ENCODE measurements at places on chromosomes 1 and 21.
A peak's percentile ranks its signal among the peaks of the same experiment; 100 is the strongest.

DNA sequence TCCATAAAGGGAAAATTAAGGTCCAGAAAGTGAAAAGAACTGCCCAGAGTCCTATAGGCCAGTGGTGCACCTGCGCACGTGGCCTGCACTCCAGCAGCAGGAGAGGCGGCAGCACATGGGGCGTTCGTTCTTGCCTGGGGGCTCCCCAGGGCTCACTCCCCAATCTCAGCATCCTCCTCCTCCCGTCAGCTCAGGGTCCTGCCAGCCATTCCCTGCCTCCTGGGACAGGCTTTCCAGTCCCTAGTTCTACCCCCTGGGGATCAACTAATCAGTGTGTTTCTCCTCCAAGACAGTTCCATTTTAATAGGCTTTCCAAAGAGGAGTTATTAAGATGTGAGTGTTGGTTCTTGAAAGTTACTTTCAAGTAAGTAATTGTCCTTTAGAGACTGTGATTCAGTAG is 1.2 kb upstream of the A3GALT2 start:
- no peak for DNase-seq

DNA sequence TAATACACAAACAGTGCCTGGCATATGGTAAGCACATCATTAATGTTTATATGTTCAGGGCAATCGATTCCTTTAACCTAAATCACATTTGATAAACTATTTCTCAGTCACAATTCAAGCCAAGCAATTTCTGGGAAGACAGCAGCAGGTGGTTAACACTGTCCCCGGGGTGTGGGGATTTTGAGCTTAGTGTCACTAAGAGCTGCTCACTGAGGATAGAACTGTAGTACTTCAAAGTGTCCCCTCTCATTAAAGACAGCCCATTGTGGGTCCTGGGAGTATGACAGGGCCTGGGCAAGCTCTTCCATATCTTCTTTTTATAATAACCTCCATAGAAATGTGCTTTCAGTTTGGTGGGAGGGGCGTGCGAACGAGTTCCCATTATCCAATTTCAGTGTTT is 8.4 kb upstream of the GALNT2 start:
- DNase-seq: no peak

- DNase-seq: peak; percentile 11
Measured at GRCh38 chr1:22930240-22930912, 42.3 kb downstream of the LACTBL1 start.

GRCh38 chr1:160569806-160570205 is 9.5 kb downstream of the CD84 start:
- DNase-seq: no peak

GRCh38 chr1:176119549-176119948 is 87.5 kb downstream of the COP1 start:
- no peak for DNase-seq

DNA sequence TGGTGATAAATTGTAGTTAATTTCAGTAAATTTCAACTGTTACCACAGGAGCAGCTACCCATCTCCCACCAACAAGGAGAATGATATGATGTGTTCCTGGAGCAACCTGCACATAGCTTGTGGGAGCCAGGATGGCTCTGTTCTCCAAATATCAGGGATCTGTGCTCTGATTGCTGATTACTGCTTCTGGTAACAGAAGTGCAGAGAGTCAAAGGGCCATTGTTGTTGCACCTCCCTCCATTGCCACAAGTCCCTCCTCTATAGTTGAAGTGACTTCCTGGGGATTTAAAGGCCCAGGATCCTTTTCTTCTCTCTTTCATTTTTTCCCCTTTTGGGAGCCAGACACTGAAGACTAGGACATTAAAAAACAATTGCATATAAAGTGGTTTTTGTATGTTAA is 51.6 kb upstream of the HPDL start:
- DNase-seq: no peak

DNA sequence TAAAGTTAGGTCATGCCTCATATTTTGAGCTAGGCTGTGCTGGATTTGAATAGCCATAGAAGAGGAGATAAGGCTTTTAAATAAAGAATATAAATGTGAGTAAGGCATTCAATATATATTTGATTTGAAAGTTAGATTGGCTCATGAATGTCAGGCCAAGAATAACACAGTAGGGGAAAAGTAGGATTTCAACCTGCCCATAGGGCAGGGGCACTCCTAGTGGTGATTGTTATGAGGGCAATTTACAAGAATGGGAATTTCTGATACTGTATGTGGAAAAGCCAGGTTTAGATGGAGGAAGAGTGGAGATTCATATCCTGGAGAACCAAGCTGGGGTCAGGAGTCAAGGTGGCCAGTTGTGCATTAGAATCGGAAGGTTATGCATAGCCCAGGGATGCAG is 74.9 kb downstream of the DNAH14 start:
- DNase-seq: no peak

Measured in CD4-positive, alpha-beta T cell treated with Interleukin-4 for 1 hour (primary cell).